ENCODE measurements at places on chromosomes 16 and 17. TPM values are rescaled to one million over a fixed set of nuclear protein-coding genes. Genes with fewer than 3 reads are reported as not detected.

Gene DOC2A
- 0.15 TPM for total RNA-seq

Gene CORO6
- total RNA-seq = 3.1 TPM

GRCh38 chr16:23072084-23072599 is 77.1 kb downstream of the USP31 start:
- DNase-seq = no peak

- no peak for DNase-seq
Observed at GRCh38 chr17:49994085-49995054, 654 bp downstream of the DLX3 start.

- no peak for DNase-seq
Observed at GRCh38 chr17:9874722-9875121, 30.3 kb downstream of the RCVRN start.

DNA sequence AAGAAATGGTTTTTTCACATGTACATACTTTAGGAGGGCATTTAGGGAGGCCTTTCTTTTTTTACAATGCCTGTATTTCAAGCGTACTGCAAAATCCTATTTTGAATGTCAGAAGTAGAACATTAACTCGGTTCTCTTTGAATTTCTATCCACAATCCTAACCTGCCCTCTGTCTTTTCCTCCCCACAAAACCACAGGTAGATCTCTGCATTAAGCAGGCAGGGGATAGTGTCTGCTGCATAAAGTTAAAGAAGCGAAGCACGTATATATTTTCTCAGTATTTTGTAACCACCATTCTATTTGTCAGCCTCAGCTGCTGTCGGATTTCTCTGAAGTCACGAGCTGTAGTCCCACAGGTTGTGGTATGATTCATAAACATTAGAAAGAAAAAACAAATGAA is 137.5 kb downstream of the SHISA6 start:
- no peak for DNase-seq

Data from naive thymus-derived CD4-positive, alpha-beta T cell (primary cell).